ENCODE measurements at places on chromosomes 4 and X.
A peak's percentile ranks its signal among the peaks of the same experiment; 100 is the strongest.

- peak; percentile 29 for DNase-seq
Measured at GRCh38 chr4:8468746-8469535, 28.4 kb downstream of the TRMT44 start.

DNA sequence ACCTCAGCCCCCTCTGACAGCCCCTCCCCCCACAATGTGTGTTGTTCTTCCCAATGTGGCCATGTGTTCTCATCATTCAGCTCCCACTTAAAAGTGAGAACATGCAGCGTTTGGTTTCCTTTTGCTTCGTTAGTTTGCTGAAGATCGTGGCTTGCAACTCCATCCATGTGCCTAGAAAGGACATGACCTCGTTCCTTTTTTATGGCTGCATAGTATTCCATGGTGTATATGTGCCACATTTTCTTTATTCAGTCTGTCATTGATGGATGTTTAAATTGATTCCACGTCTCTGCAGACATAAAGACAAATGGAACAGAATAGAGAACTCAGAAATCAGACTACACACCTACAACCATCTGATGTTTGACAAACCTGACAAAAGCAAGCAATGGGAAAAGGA, 46.0 kb downstream of the ARX start:
- no peak for DNase-seq

DNA sequence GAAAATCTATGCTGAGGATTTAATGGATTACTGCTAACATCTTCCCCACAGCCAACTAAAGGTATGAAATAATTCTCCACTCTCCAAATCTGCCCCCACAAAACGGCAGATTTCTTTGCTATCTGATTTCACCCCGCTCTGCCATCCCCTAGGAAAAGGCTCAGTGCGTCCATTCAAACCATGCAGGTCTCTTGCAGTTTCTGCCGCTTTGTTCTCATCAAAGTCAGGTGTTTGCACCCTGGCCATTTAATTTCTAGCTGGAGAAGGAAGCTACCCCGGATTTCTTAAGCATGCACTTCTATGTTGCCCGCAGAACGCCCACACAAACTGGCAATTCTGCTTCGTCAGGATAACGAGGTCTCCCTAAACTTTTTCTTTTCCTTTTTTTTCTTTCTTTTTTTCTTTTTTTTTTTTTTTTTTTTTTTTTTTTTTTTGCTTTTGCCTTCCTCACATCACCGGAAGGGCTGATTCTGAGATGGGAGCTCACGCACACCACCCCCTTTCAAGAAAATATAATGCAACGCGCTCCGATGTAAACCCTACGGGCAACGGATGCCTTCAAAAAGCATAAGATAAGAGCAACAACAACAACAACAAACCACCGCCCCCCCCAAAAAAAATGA, 3.3 kb downstream of the NLGN4X start:
- DNase-seq = no peak

GRCh38 chr4:8283631-8284121, 14.1 kb downstream of the HTRA3 start:
- DNase-seq = no peak

- no peak for DNase-seq
Measured at GRCh38 chr4:54367059-54367458, 138.0 kb downstream of the PDGFRA start.

DNA sequence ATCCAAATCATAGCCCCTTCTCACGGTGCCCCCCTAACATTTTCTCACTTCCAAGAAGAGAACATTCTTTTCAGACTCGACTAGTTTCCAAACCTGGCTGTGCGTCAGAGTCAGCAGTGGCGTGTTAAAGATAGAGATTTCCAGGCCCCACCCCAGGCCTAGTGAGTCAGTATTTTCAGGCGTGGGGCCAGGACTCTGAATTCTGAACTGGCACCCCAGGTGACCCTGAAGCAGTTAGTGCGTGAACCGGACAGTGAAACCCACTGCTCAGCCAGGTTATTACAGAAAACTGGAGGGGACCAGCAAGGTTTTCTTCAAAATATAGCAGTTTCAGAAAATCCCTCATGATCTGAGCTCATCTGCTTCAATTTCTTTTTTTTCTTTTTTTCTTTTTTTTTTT, 35.0 kb upstream of the BCOR start:
- DNase-seq = no peak

DNA sequence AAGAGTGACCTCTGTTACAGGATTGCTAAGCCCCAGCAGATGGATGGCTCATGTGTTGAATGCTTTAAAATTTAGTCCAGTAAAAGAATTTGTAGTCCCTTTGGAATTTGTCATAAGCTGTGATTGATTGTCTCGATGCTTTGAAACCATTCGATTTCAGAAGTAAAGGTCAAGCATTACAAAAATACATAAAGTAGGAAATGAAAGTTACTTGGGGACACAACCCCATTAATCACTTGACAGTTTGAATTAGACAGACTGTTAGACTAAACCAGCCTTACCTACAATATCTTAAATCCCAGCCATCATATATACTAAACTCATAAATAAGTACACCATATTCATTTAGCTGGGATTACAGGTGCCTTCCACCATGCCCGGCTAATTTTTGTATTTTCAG, 6.6 kb downstream of the REST start:
- no peak for DNase-seq

- no peak for DNase-seq
Measured at GRCh38 chr4:72975488-72975784, 94.1 kb downstream of the COX18 start.

DNA sequence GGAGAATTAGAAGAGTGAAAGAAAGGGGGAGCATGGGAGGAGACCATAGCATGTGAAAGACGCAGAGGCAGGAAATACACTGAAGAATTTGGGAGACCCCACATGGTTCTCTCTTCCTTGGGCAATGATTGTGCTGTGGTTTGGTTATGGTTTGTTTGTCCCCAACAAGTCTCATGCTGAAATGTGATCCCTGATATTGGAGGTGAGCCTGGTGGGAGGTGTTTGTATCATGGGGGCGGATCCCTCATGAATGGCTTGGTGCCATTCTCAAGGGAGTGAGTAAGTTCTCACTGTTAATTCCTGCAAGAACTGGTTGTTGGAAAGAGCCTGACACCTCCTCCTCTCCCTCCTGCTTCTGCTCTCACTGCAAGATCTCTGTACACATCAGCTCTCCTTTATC, 78.6 kb upstream of the RAI2 start:
- DNase-seq = no peak

DNA sequence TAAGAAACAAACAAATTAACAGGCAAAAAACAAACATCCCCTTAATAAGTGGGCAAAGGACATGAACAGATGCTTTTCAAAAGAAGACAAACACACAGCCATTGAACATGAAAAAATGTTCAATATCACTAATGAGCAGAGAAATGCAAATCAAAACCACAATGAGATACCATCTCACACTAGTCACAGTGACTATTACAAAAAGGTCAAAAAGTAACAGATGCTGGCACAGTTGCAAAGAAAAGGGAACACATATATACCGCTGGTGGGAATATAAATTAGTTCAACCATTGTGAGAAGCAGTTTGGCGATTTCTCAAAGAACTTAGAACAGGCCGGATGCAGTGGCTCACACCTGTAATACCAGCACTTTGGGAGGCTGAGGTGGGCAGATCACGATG, 146.1 kb upstream of the NEIL3 start:
- no peak for DNase-seq

DNA sequence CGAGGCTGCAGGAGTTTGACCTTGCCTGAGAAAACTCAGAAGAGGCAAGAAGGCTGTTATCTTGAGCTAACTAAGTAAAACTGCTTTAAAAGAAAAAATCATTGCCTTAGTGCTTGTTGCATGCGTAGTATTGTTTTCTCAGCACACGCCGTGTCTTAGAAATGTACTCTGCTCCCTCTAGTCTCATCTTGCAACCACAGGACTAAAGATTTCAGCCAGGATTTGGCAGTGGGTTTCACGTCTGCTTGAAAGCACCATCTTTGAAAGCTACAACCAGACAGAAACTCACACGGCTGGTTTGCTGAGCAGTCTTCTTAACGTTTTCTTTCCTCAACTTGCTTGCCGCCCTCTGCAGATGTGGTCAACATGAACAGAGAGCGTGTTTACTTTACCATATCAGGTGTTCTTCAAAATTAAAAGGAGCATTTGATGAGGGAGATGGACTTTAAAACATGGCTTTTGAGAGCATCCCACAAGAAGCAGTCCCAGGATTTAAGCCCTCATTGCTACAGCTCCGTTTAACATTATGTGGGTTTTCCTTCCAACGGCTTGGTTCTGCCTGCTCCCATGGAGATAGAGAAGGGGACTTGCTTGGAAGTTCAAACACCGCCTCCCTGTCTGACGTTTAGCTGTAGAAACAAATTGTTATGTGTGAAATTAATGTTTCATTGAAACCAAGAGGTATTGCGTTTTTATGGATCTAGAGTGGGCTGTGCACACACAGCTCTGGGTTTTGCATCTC, 3.4 kb downstream of the SORCS2 start:
- DNase-seq = no peak

GRCh38 chrX:70998411-70999027, 67.6 kb upstream of the SLC7A3 start:
- no peak for DNase-seq

GRCh38 chr4:54999003-54999402, 126.4 kb downstream of the KDR start:
- DNase-seq = no peak

- no peak for DNase-seq
Measured at GRCh38 chrX:12439416-12439815, 301.1 kb downstream of the FRMPD4 start.

GRCh38 chrX:42930951-42931350, 153.0 kb upstream of the PPP1R2C start:
- no peak for DNase-seq

DNA sequence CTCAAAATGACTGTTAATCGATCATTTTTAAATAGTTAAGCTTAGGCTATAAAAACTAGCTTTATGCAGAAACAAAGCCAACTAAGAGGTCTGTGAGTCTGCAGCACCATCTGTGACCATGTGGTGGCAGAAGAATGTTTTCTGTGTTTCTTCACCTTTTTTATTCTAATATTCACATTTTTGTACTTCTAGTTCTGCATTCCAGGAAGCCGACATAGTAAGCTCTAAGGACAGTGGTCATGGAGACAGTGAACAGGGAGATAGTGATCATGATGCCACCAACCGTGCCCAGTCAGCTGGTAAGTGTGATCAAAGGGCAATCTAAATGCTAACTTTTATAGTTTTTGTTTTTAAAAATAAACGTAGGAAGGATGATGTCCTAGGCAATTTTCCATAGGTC, 5.6 kb downstream of the PCDH10 start:
- no peak for DNase-seq

DNA sequence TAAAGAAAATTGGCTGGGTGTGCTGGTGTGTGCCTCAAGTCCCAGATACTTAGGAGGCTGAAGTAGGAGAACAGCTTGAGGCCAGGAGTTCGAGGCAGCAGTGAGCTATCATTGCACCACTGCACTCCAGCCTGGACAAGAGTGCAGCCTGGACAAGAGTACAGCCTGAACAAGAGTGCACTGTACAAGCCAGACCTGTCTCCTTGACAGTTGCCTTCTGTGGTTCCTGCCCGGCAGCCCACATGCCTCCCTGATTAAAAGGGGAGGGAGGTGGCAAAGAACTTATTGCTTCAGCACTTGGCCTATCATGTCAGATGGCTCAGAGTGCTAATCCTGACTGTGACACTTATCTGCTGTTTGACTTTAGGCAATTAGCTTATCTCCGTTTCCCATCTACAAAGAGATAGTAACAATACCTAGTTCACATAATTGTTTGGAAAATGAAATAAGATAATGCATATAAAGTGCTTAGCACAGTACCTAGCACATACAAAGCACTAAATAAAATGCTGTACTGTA, 249.1 kb downstream of the DCLK2 start:
- no peak for DNase-seq

GRCh38 chrX:138928737-138929459, 217.4 kb upstream of the FGF13 start:
- DNase-seq = no peak

GRCh38 chr4:155705664-155706063, 39.0 kb downstream of the GUCY1A1 start:
- DNase-seq = no peak

DNA sequence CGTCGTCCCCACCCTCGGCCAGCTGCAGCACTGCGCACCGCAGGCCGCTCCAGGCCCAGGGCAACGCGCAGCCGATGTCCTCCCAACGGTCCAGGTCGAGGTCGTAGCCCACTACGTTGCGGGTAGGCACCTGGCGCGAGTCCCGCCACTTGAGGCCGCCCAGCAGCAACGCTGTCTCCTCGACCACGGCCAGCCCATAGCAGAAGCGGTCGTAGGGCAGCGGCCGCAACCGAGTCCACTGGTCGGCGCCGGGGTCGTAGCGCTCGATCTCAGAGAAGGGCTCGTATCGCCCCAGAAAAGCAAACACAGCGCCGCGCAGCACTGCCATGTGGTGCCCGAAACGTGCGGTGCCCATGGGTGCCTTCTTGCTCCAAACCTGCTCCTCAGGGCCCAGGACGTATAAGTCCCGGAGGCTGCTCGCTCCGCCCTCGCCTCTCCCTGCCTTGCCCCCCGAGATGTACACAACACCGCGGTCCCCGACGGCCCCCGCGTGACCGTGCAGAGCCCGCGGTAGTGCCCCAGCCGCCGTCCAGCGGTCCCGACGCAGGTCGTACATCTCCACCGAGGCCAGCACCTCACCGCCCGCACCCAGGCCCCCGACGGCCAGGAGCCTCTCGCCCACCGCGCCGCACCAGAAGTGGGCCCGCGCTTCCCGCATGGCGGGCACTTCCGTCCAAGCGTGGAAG, 2.1 kb downstream of the KLHL34 start:
- no peak for DNase-seq

DNA sequence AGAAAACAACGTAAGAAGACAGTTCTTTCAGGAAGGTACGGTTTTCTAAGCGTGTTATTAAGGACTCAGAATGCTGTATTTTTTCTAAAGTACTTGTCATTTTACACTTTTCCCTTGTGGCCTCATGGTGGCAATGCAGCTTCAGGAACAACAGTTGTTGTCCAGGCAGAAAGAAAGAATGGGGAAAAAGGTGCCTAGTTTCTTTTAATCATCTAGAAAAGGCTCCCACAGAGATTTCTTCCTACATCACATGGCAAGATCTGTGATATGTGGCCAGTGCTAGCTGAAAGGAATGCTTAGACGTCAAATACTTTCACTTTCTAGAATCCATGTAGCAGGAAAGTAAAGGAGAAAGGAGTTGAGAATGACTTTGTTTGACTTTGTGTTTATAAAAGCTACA, 49.0 kb upstream of the TRAM1L1 start:
- no peak for DNase-seq

- DNase-seq = no peak
Measured at GRCh38 chr4:13284932-13285331, 199.2 kb downstream of the RAB28 start.

- no peak for DNase-seq
Measured at GRCh38 chrX:138986866-138987265, 275.3 kb upstream of the FGF13 start.

- no peak for DNase-seq
Measured at GRCh38 chr4:8232748-8233147, 33.7 kb downstream of the SH3TC1 start.

GRCh38 chrX:68203646-68204045, 229.6 kb downstream of the OPHN1 start:
- no peak for DNase-seq

GRCh38 chrX:41110801-41111625, 25.8 kb downstream of the USP9X start:
- DNase-seq = no peak
